ENCODE measurements at places on chromosomes 2 and 18.

DNA sequence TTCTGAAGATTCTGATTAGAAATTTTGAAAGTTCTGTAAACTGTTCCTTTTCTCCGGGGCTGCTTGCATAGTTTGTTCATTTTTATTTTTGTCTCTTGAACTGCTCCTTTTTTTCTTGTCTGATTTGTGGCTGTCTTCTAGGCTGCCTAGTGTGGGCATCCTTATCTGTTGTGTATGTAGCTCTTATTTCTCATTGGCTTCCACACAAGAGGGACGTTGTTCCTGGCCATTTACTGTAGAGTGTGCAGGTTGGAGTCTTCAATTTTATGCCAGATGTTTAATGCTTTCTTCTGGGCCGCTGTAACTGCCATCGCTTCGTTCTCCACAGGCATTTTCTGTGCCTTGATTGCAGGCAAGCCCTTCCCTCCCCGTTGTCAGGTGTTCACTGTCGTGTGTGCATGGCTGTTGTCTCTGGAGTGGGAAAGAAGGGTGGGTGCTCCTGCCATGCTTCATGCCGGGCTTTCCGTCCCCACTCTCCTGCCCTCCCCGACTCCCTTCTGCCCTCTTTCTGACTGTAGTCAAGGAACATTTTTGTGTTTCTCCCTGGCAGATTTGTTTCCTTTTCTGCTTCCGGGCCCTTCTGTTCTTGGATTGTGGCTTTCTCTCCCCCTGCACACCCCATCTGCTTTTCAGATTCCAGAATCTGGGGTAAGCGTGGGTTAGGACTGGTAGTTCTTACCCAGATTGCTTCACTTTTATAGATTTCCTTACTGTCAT lies 15.5 kb downstream of the CEP192 start:
- DNase-seq = no peak

DNA sequence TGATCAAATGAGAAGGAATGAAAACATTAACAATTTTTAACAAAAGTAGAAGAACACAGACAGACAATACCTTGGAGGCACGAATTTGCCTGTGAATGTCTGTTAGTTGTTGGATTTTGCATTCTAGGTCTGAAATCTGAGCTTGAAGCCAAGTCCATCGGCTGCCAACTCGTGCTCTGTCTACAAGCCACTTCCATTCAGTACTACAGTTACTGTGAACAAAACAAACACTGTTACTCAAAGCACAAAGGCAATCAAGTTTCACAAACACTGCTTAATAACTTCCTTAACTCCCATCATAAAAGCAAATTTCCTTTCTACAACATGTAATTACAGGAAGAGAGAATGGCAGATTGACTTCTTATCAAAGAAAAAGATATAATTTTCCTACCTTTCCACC lies 42.2 kb downstream of the KANSL1L start:
- no peak for DNase-seq

DNA sequence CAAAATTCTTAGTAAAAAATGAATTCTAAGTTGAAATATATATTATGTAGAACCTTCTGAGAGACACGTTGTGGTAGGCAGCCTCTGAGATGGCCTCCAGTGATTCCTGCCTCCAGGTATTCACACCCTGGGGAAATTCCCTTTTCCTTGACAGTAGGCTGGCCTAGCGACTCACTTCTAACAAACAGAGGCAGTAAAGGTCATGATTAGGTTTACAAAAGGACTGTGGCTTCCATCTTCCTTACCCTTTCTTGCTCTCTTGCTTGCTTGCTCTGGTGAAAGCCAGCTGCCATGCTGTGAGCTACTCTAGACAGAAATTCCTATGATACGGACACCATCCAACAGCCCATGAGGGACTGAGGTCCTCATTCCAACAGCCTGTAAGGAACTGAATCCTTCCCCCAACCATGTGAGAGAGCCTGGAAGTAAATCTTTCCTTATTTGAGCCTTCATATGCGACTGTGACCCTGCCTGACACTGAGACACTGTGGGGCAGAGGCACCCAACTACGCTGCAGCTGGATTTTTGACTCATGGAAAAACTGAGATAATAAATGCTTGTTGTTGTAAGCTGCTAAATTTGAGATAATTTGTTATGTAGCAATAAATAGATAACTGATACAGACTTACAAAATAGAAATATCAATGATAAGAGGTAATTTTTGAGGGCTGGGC lies 32.7 kb upstream of the SERTAD2 start:
- DNase-seq = no peak

DNA sequence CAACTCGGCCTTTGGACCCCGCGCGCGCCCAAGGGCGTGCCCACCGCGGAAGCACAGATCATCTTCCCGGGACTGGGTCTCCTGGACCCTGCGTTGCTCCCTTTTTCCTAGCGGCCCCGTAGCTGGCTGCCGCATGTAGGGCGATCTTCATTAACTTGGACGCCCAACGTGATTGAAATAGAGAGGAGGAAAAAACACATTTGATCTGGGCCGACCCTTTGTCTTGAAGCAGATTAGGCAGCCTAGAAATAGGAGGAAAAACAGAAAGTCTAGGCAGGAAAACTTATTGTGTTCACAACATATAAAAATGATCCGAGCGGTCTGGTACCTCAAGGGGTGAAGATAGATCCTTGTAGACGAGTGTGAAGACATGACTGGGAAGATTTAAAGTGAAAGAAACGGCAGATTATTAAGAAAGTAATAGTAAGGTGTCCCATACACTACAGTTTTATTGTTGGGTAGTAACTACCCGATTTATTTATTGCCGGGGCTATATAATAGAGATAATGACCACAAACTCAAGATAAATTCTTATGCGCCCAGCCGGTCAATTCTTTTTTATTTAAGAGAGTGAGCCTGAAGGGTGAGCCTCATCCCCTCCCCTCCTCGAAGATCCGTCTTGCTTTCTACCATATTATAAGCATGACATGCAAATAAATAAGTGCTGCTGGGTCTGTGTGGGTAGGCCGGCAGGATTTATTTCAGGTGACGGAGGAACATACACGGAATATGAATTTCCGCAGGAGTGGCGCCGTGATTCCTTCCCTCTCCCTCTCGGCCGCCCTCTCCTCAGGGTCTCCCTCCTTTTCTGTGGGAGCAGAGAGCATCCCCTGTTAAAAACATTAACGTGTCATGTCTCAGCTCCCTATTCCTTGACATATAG lies 147.4 kb downstream of the MEIS1 start:
- no peak for DNase-seq

- no peak for DNase-seq
Measured at GRCh38 chr2:241946306-241947003, 76.9 kb downstream of the RTP5 start.

DNA sequence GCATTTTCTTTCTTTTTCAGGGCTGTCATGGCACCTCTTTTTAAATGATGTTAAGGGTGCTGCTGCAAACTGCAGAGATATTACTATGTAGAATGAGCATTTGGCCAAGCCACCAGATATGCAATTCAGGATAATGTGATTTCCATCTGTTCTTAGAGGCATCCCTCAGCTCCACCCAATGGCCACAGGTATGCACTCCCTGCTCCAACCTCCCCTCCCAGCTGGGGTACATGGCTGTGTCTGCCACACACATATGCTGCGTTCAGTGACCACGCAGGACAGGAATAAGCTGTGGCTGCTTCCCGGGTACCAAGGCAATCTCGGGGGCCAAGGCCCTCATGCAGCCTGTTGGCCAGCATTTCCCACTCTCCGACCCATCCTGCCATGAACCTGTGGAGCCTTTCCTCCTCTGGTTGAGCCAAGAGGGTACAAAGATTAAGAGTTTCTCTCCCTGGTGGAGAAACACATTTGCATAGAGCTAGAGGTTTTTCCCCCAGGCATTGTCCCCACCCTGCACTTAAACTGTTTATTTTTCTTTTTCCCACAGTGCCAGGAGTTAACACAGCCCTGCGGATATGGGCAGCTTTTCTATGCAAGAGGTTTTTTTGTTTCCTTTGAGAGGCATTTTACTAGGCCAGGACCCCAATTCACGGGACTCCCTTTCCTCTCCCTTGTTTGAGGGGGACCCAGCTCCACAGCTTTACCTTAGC lies 147.0 kb downstream of the GCA start:
- DNase-seq = no peak

GRCh38 chr2:209600341-209601171 lies 171.1 kb upstream of the UNC80 start:
- no peak for DNase-seq

DNA sequence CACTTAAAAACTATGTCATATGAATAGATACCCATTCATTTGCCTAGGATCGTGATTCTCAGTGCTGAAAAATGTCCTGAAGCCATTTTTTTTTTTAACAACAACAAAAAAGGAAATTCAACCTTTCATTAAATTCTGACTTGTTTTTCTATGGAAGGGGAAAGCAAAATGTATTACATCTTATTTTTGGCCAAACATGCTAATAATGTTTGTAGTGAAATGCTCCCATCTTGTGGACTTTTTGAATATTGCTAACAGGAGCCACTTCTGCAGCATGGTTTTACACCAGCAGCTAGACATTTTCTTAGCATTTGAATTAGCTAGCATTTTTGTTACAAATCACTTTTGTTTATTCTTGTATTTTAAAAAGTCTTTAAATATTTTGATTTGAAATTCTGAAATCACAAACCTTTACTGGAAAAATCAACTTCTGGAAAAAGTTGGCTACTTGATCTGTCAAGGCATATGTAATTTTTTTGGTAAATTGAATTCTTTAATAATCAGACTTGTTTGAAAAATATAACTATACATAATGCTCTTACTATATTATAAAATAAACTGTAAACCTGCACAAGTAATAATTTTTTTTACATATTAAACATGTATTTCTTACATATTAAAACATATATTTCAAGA lies 75.8 kb downstream of the KIDINS220 start:
- DNase-seq = no peak

DNA sequence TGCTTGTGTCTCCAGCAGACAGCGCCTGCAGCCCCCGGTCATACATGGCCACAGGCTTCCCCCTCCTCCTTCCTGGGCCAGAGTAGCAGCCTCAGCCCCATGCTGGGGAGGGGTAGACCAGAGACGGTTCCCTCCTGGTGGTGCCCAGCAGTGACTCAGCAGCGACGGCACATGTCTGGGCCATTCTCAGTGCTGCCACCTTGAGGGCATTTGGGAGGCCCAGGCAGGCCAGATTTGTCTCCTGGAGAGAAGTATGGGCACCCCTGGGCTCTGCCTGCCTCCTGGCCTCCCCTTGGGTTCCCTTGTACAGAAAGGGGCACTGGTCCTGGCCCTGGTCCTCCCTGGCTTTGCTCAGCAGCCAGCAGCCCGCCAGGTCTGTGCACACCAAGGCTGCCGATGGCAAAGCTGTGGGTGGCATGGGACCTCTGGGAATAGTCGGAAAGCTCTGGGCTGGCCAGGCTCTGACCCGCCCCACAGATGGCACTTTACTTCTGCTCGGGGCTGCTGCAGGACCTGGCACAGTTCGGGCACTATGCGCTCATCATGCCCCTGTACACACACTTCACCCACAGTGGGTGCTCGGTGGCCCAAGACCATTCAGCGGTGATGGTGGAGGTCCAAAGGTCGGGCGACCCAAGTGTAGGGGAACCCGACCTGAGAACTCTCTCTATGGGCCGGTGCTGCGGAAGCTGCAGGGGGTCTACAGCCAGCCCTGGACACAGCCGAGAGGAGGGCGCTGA lies 11.4 kb upstream of the ALPI start:
- DNase-seq = peak; percentile 33

GRCh38 chr2:18926631-18927524 lies 337.5 kb upstream of the NT5C1B start:
- DNase-seq = no peak

DNA sequence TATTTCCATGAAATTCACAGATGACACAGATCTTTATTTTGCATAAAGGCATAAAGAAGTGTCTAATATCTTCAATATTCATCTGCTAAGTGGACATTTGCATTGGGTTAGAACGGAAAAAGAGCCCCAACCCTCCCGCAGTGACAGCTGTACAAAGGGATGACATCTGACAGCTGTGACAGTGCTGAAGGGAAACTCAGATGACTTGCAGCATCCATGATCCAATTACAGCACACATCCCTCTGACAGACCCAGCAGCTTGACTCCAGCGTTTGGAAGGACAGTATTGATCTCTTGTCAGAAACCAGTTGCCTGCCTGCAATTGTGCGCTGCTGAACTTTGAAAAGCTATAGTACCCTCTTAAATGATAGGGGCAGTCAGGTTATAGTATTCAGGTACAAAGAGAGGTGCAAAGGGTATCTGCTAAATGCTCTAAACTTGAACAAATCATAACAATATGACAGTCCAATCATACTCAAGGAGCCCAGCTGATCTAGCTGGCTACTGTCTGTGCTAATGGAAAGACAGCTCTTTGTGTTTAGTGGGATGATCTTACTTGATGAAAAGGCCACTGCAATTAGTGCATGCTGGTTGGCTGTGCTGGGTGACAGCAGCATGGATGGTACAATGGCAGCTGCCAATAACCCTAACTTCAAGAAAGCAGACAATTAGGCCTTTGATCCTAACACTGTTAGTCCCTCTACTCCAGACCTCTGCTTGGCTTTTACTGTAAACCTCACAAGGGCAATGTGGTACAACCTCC lies 599.2 kb downstream of the NR4A2 start:
- DNase-seq = no peak

Measured in central memory CD4-positive, alpha-beta T cell (primary cell).